ENCODE measurements at places on chromosomes 7 and 10.

DNA sequence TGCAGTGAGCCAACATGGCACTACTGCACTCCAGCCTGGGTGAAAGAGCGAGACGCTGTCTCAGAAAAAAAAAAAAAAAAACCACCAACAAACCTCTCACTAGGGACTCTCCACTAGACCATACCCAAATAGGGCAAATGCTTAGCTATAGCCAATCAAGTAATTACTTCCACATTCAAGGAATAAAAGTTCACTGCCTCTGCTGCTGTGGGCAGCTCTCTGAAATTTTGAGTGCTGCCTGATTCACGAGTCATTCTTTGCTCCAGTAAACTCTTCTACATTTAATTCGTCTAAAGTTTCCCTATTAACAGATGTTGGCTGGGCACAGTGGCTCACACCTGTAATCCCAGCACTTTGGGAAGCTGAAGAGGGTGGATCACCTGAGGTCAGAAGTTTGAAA lies 4.7 kb upstream of the NRBF2 start:
- no peak for DNase-seq

DNA sequence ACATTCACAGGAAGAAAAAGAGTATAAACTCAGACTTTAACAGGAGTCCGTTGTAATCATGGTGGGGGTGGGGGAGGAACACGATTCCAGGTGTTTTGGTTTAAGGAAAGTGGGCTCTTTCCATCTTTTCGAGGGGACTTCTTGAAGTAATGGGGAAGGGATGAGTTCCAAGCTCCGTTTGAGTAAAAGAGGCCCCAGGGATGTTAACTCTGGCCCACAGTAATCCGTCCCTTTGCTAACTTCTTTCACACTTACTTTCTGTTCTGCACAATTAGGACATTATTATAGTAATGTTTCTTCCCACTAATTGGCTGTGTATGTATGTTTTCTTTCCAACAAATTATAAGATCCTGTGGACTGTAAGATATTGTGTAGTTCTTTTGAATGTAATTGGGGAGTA lies 374.4 kb downstream of the BBS9 start:
- no peak for DNase-seq

DNA sequence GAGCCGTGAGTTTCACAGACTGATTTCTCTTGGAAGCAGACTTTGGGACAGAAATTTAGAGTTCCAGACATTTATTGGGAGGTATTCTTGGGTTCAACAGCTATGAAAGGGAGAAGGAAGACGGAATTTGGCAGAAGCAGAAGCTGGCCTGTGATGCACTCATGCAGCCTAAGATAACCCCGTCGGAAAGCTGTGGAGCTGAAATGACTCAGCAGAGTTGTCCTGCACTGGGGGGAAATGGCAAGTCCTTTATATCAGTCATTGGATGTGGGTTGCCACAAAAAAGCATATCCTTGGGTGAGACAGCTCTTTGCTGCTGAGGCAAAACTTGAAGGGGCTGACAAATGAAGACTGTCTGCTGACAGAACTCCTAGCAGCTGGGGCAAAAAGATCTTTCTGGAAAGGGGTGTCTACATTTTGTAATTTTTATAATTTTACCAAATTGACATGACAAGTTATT lies 11.5 kb upstream of the MICU1 start:
- DNase-seq = no peak

DNA sequence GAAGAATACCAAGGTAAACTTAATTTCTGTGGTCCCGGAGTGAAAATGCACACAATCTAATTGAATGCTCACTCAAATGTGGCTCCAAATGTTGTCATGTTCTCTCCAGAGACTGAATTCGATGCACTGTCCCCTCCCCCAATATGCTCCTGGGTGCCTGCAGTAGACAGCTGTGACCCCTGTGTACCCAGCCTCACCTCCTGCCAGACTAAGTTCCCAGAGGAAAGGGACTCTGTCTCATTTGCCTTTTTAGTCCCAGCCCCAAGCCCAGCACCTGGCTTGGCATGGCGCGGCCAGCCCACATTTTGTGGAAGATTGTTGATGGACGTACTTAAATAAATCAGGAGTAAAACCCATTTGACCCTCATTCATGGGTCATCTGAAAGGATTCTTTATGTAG lies 21.8 kb upstream of the FIGNL1 start:
- no peak for DNase-seq

- DNase-seq = no peak
These were observed 78.9 kb downstream of the MKI67 start for GRCh38 chr10:128047351-128047750.

GRCh38 chr7:84389242-84389641 lies 194.7 kb upstream of the SEMA3A start:
- DNase-seq = no peak

DNA sequence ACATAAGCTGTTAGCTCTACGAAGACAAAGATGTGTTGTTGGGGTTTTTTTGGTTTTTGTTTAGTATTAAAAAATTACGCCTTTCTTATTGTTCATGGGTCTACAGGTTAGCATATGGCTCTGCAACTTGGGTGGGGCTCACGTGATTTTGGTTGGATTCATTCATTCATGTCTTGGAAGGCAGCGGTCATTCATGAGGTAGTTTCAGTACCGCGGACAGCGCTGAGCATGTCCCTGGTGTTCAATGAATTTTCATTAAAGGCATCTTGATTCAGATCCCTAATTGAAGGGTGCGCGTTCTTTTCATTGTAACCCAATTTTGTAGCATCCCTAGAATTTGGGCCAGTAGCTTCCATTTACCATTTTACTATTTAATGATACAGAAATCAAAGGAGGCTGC lies 42.9 kb upstream of the TCERG1L start:
- DNase-seq = no peak

DNA sequence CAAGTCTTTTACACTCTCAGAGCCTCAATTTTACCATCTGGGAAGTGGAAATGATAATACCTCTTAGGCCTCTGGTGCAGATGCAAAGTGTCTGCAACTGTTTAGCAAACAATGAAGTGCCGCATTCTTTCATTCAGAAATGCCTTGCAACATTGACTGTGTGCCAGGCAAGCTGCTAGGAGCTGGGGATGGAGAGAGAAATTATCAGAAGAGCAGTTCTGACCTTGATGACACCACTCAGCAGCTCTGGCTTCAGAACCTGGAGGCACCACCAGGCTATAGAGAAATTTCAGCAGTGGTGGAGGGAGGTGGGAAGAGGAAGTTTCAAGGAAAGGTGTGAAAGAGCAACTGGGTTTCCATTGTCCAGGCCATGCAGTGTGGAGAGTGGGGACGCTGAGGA lies 78.1 kb upstream of the HABP2 start:
- no peak for DNase-seq

GRCh38 chr7:52088008-52088901 lies 771.6 kb upstream of the COBL start:
- no peak for DNase-seq

- no peak for DNase-seq
These were observed 10.8 kb downstream of the ANKRD22 start for GRCh38 chr10:88840881-88841280.
